ENCODE measurements at places on chromosomes 5 and 9.

GRCh38 chr9:135184181-135185053, 96.9 kb downstream of the OLFM1 start:
- DNase-seq = no peak

DNA sequence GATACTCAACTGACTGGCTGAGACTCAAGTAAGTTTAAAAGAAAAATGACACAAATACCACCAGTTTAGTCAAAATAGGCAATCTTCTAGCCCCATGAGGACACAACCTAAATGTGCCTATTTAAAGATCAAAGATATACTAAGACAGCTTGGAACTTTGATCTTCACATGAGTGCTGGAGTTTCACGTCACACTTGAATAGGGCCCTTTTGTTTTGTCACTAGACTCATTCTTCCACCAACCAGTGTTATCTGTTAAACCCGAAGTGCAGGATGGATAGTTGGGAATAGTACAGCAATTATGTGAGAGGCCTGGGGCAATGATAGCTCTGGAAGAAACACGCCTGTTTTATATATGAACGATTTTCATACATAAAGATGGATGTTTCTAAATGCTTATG, 792.8 kb upstream of the NUDT12 start:
- no peak for DNase-seq

GRCh38 chr9:136361047-136361753, 2.3 kb downstream of the DNLZ start:
- no peak for DNase-seq

GRCh38 chr9:130937146-130938076, 1.6 kb downstream of the FIBCD1 start:
- DNase-seq = no peak

- no peak for DNase-seq
These were observed 47.9 kb upstream of the XPA start for GRCh38 chr9:97744710-97745708.

DNA sequence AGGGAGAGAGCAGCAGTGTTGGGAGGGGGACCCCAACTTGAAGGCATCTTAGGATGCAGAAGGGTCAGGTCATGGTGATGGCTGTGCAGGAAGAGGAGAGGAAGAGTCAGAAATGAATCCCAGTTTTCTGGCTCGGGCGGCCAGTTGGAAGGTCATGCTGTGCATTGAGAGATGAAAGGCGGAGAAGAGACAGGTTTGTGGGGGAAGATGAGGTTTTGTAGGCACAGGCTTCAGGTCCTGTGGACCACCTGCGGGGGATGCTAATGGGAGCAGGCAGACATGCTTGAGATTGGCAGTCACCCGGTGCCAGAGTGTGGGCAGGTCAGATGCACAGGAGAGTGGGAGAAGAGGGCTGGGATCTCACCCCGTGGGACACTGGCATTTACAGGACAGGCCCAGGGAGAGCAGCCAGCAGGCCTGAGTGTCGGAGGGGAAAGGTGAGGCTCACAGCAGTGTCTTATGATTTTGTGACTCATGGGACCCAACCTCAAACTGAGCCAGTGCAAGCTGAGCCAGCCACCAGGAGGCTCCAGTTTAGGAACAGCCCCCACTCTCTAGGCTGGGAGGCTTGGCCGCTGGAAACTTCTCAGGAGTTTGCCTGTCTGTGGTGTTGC, 17.5 kb downstream of the STXBP1 start:
- no peak for DNase-seq

DNA sequence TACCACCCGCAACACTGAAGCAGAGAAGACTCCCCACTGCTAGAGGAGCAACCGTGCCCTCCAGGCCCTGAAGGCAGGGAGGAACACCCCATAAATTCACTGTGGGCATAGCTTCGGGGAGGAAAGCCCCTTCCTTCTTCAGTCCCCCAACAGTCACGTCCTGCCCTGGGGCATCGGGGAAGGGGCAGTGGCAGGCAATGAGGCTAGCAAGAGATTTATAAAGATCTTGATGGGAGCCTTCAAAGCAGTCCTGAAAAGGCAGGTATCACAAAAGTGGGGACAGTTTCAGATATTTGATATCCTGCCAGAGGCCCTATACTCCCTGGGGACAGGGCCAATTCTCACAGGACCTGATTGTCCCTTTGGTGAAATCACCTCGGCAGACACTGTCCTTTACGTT, 16.9 kb upstream of the TRIM14 start:
- DNase-seq = no peak

DNA sequence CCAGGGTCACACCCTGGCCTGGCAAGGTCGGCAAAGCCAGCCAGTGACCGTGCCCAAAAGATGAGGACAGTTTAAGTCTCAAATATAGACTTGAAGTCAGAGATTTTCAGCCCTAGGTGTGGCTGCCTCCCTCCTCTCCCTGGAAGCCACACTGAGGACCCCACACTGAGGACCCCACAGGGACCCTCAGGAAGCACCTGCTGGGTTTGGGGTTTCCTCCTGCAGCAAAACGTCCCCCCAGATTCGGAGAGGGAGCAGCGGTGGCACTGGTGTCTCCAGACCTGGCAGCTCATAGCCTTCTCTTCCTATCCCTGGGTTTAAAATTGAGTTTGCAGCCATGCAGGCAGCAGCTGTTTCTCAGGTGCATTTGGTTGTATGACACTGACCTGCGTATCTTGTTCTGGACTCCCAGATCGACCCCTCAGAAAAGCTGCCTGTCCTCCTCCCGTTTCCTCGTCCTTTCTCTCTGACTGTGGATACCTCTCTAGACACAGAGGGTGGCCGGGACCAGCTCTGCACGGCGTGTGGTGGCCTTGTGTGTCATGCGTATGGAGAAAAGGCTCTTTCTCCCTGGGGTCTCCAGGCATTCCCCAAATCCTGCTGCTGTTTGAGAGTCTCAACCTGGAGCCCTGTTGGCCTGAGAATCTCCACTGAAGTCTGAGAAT, 36.6 kb downstream of the MRPL36 start:
- DNase-seq = no peak

DNA sequence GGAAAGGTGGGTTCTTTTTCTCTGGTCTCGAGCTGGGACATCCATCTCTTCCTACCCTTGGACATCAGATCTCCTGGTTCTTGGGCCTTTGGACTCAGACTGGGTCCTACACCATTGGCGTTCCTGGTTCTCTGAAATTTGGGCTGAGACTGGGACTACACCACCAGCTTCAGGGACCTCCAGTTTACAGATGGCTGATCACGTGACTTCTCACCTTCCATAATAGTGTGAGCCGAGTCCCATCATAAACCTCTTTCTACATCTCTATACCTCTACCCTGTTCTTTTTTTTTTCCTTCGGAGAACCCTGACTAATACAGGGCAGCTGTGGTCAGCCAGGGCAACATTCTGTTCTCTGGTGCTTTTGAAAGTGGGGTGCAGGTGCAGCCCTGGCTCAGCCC, 27.2 kb upstream of the RXRA start:
- DNase-seq = no peak

- no peak for DNase-seq
These were observed 172.2 kb downstream of the DAB2IP start for GRCh38 chr9:121823451-121824169.

DNA sequence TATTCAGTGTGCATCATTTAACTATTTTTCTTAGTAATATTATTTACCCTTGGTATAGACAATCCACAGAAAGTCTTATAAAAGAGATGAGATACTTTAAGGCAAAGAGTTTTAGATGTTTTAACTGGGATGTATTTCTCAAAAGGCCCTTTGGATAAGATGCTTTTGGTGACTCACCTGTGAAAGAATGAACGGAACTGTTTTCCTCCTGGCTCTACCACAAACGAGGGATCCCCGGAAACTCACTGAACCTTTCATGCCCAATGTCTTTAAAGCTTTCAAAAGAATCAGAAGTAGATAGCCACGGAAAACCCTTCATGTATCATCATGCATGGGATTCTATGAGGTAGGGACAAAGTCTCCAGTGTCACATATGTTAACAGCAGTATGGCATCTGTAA, 1.6 kb downstream of the ZNF782 start:
- no peak for DNase-seq

DNA sequence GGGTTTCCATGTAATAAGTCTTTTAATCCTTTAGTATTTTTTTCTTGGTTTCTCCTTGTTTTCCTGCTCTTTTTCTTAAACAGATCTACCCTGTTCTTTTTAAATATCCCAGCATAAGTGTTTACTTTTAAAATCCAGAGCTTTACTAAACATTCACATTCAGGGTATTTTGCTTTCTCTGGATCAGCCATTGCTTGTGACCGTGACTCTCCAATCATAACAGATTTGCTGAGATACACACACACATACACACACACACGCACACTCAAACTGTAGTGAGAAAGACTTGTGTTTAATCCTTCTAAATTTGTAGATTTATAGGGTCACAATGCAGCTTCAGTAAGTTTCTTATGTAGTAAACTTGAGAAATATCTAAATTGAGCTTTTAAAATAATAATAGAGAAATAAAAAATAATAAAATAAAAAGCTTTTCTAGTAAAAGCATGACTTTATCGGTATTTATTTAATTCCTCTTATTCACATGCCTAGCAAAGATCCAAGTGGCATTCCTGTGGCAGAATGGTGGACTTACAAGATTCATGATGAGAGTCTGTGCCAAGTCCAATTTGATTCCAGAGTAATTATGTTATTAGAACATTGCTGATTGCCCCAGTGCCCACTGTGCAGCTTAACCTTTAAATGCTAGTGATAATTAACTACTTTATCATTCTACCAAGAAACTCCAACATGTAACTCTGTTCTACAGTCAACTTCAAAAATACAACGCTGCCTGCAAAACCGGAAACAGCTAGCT, 129.0 kb downstream of the TLE4 start:
- no peak for DNase-seq

DNA sequence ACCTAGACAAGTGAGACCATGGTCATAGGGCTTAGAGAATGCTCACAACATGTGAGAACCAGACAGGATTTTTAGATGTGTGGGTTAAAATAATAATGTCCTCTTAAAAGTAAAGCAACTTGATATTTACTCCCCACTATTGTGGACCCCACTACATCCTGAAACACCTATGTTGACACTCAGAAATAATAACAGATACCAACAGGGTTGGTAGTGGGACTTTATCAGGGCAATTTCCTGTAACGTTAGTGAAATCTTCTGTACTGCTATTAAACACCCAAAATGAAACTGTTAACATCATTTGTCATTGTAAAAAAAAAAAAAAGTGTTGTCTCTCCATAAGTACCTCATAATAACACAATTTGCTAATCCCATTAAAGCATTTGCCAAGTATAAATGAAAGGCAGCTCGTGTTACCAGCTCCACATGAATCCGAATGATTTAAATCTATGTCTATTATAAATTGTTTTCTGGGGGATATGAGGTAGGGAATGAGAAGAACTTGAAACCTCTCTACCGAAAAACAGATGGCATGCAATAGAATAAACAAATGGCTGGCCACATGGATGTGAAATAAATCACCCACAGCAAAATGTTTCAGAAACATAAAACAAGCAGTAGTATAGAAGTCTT, 285.9 kb downstream of the ARHGEF28 start:
- no peak for DNase-seq

DNA sequence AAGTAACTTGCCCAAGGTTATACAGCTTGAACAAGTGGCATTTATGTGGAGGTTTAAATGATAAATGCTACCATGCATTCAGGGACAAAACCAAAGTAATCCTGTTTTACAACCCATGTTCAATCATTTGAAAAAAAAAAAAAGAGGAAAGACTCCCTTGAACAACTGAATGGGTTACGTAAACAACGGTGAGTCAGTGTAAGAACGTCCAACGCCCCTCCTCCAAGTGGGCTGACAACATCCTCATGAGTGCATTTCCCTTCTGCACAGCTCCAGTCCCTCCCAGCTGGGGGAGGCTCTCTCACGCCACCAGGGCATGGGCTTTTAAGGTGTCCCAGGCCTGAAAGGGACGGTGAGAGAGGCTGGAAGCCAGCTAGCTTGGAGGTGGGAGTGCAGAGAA, 90.0 kb downstream of the PRRT1B start:
- peak; percentile 56 for DNase-seq

GRCh38 chr9:75462866-75463265, 374.6 kb downstream of the OSTF1 start:
- DNase-seq = no peak

GRCh38 chr9:9920425-9921060, 692.3 kb downstream of the PTPRD start:
- no peak for DNase-seq

- no peak for DNase-seq
These were observed 464.7 kb downstream of the ZSWIM6 start for GRCh38 chr5:61796773-61797172.

- DNase-seq = no peak
These were observed 2.1 kb downstream of the SYNPO start for GRCh38 chr5:150642567-150642927.

GRCh38 chr9:136327304-136327974, at the start of gene GPSM1:
TSS of gene GPSM1 (plus strand) at chr9:136327539. CDS start at chr9:136327696, 157 bp downstream.
- peak; percentile 31 for DNase-seq

GRCh38 chr5:119524485-119524884, 72.2 kb downstream of the HSD17B4 start:
- no peak for DNase-seq

DNA sequence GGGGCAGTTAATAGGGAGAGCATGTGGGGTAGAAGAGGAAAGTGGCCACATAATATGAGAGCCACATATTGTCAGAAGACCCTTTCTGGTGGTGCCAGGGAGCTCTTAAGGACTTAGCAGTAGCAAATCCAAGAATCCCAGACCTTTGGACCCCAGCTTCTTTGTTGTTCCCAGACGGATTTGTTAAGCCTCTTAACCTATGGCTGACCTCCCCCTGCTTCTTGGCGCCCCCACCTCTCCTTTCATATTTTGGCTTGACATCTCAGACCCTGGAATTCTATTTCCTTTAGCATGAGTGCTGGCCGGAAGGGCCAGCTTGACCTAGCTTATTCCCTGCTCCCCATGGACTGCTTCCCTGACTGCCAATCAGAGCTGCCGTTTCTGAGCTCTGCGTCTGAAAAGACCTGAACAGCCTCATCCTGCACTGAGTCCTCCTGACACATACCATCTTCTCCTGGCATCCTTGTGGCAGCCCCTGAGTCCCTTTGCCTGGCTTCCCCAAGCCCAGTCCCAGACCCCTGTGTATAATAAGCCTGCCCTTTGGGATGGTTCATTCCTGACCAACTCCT, 116.3 kb downstream of the PRKACG start:
- no peak for DNase-seq

DNA sequence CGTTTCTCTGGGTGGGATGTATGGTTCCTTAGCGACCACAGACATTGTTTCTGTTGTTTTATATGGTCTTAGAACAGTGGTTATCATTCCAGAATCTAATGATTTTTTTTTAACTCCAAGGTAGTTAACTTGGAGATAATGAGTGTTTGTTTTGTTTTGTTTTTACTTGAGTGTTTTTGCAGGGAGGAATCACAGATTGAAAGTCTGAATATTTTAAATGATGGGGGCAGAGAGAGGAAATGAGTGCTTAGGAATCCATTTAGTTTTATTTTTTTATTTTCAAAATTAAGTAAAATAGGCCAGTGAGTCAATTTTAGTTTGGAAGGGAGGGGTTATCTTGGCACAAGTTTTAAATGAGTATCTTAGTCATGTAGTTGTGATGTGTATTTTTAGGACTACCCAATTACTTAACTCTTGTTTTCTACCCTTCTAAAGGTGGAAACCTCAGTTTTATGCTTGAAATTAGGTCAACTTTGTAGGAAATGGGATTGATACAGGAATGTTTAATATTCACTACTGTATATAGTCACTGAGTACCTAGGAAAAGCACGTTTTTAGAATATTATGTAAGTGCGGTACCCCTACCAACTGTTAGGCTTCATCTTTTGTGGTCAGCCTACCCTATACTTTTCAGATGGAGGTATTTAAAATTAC, 2.0 kb downstream of the UBE2R2 start:
- no peak for DNase-seq
